ENCODE measurements at places on chromosomes 5 and 9.

DNA sequence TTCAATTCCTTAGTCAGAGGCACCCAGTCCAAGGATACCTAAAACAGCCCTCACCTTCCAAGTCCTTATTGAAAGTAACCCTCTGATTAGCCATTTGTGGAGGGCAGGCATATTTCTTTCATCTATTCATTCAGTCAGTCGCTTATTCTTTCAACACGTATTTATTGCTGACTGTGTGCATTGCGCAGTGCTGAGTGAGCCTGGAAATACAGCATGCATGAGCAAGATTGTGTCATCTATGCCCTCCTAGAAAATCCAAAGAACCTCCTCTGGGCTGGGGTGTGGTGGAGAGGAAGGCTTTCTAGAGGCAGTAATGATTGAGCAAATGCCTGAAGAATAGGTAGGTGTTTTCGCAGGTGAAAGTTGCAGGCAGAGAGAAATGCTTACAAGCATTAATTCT is 8.5 kb upstream of the FEM1C start:
- DNase-seq = no peak

DNA sequence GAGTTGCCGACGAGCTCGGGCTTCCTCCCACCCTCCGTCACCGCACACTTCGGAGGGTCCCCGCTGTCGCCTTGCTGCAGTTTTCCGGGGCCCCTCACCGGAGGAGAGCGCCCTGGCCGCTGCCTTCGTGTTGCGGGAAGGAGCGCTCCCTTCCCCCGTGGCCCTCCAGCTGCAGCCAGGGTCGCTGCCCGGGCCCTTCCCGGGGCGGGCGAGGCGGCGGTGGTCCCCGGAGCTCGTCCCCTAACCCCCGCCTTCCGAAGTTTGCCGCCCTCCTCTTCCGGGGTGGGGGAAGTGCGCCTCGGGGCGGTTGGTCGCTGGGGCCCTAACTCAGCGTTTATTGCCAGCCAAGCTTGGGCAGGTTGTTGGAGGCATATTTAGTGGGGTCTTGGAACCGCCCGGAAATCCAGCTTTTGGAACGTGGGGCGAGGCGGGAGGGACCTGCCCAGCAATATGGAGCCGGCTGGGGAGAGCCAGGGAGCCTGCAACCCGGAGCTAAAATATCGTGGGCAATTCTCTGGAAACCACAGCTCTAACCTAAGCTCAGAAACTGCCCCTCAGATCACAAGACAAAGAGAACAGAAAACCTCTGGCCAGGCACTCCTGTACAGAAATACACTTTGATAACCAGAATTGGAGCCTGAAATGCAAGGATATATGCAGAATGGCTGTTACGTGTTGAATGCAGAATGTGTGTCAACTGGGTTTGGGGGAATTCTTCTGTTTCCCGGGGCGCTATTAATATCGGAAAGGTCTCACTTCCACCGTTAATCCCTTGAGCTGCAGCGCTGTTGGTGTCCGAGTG is 890 bp downstream of the PIK3R1 start:
- peak; percentile 73 for DNase-seq

- DNase-seq = peak; percentile 52
Measured at GRCh38 chr9:130110166-130110565, 56.5 kb downstream of the GPR107 start.

DNA sequence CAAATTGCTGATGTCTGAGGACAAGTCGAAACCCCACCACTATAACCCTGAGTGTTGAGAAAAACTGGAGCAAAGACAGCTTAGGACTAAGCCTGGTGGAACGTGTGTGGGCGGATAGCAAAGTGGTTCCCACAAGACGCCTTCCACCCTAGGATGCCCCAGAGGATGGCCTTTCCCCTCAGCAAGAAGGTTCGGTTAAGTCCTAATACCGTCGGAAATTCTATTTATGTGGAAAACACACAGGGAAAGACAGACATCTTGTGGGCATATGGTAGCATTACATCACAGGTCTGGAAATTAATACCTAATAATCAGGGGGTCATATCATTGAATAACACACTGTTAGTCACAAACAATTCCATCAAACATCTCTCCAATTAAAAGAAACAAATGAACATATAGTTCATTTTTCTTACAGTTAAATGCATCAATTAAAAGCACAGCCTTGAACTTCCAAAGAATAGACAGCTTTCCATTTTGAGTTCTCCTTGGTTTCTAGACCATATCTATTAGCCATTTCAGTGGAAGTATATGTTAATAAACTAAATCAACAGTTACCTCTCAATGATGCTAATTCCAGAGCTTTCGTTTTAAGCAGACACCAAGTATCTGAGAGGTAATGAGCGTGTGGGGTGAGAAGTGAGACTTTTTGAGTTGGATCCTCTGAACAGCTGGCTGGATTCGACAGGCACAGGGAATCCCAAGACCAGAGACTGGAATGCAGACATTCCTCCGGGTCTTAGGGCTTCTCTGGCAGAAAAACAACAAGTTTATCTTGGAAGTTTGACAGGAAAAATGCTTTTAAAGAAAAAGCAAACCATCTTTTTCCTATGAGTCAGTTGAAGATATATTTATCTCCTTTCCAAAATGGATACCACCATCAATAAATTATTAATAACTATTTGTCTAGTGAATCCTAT is 2.9 kb upstream of the ICE1 start:
- peak; percentile 39 for DNase-seq

DNA sequence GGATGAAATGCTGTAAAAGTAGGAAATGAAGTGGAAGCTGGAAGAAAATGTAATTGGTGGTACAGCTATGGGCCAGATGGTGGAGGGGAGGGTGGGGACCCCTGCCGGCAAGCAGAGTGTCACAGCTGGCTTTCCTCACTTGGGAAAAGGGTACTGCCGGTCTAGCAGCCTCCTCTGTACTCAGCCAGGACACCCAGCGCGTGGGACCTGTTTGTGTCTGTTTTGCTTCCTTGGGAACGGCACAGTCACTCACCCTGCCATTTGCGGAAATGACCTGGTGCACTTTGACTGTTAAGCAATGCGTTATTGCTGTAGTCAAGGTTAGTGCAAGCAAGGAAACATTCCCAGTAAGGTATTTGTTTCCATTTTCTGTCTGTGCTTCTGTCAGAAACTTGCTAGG is 10.1 kb downstream of the TMEM252 start:
- no peak for DNase-seq

DNA sequence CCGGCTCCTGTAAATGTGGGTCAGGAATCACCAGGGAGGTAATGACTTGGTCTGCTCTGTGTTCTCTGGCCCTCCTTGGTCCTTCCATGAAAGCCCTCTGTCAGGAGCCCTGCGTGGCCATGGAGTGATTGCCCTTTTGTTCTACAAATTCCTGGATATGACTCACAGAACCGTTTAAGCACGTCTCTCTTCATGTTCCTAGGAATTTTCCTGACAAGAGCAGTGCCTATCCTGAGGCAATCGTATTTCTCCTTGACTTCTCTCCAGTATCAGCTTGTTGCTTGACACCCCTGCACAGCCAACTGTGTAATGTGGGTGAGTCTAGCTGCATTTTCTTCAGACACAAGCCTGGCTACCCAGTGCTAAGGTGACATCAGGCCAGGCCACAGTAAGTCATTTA is 274.3 kb upstream of the ZNF462 start:
- DNase-seq = no peak

DNA sequence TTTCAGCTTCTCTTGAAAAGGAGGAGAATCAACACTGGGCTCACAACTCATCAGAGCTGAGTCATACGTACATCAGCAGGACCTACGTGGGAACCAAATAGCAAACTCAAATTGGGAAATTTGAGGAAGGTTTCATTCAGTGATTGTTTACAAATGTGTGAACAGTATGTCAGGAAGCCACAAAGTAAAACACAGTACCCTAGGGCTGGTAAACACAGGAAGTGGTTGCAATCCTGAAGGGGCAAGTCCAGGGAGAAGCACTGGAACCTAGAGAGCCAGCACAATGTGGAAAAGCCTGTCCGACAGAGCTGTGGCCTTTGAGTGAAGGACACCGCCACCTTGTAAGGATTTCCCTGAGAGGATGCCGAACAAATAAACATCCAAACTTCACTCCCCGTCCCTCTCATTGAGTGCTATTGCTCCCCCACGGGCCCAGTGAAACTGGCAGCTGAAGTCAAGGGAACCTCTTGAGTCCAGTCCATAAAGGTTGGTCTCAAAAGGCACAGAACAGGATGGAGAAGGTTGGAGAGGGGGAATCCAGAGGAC is 26.7 kb upstream of the RICTOR start:
- no peak for DNase-seq

- DNase-seq = peak; percentile 56
Measured at GRCh38 chr5:149656576-149657182, 73.4 kb upstream of the PPARGC1B start.

- DNase-seq = no peak
Measured at GRCh38 chr9:133234577-133235322, 25.7 kb upstream of the OBP2B start.

GRCh38 chr9:129483415-129484351 is 137.2 kb downstream of the C9orf50 start:
- DNase-seq = peak; percentile 63

- peak; percentile 6 for DNase-seq
Measured at GRCh38 chr5:94893412-94894135, 275.1 kb downstream of the SLF1 start.

GRCh38 chr9:109535365-109535764 is 37.3 kb upstream of the PTPN3 start:
- DNase-seq = no peak

GRCh38 chr9:90724112-90724511 is 77.5 kb upstream of the SYK start:
- DNase-seq = no peak

DNA sequence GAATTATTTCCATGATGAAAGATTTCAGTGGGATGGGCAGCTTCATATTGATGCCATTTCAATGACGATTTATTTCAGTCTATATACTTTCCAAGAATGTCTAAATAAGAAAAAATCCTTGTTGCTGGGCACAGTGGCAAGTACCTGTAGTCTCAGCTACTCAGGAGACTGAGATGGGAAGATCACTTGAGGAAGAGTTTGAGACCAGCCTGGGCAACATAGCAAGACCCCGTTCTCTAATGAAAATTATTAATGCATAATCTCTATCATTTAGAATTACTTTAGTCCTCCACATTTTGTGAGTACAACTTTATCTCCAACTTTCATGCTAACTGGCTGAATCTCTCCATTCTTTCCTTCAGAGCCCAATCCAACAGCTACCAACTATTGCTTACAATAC is 52.5 kb downstream of the PTBP3 start:
- DNase-seq = no peak

- DNase-seq = no peak
Measured at GRCh38 chr5:96143450-96143849, 181.8 kb upstream of the ELL2 start.

DNA sequence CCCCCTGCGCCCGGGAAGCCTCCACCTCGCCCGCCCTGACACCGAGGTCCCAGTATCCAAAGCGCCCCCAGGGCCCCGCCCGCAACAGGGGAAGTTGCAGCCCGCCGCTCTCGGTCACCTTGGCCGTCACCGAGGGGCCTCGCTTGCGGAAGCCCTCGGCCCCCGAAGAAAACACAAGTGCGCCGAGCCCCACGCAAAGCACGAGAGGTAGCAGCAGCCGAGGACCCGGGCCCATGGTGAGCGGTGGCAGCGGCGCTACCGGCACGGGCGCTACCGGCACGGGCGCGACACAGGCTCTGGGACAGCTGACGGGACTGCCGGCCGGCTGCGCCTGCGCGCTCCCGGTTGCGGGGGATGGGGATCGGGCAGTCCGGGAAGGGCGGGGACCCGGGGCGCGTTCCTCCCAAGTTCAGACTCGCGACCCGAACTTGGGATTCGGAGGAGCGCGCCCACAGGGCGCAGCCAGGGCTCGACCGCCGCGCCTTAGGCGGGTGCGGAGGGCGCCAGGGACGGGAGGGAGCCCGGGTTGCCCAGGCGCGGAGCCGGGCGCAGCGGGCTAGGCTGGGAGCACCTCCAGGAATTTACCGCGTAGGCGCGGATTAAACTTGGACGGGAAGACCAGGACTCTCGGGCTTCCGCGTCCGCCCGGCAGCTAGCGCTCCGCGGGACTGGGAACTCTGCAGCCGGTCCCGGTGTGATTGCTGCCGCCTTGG is at the start of gene PPIC:
TSS of gene PPIC (minus strand) at position 335 of the 713 bp plus-strand sequence. CDS start at position 235, 100 bp downstream.
- DNase-seq = peak; percentile 41

DNA sequence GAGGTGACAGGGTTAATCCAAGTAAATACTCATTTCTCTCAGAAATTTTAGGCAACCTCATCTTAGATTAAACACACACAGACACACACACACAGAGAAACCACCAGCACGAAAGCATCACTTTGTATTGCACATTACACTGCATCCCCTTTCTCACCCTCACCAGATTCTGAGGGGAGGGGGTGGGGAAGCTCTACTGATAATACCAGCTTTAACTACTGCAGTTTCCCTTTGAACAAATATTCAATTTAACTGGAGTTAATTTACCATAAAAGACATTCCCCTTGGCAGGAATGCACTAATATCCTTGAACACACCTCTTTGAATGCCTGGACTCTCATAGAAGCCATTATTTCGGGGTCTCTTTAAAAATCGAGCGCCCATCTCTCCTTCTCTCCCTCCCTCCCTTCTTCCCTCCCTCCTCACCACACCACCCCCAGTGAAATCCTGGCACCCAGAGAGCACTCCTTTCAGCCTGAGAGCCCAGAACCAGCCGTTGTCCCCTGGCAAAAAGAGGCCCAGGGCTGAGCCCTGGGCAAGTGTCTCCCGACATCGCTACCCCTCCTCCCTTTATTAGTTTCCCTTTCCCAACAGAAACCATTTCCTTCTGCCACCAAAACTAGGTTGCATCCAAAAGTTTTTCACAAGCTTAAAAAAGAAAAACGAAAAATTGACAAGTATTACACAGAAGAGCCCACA is 2.8 kb upstream of the NFIB start:
- DNase-seq = no peak

Measured in erythroblast (primary cell).